Stimulated activated CD4-positive, alpha-beta T cell treated with anti-CD3 and anti-CD28 coated beads, Interleukin-2, amount 100 ng/mL, for 4 hours (primary cell): ENCODE measurements at places on chromosomes 4 and X.
A peak's percentile ranks its signal among the peaks of the same experiment; 100 is the strongest.

GRCh38 chrX:29947225-29947624 lies 268.1 kb upstream of the MAGEB2 start:
- DNase-seq = no peak

DNA sequence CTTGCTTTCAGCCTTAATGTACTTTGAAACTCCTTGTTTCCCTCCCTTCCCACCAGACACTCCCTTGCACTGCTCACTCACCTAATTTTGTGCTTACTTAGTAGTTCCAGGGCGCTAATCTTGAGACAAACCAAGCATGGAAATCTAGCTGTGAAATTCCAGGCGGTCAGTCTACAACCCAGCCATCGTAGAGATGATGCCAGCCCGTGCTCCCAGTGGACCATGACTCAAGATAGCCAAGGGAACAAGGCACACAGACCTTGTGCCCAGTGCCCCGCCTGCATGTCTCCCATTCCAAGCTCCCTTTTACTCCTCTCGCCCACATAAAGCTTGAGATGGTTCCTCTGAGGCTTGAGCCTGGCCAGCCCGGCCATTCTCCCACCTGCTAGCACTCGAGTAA lies 11.1 kb downstream of the TREX2 start:
- DNase-seq = no peak

GRCh38 chr4:144710526-144710912 lies 64.6 kb downstream of the HHIP start:
- no peak for DNase-seq

- no peak for DNase-seq
Measured at GRCh38 chr4:96315815-96316214, 475.9 kb downstream of the PDHA2 start.

DNA sequence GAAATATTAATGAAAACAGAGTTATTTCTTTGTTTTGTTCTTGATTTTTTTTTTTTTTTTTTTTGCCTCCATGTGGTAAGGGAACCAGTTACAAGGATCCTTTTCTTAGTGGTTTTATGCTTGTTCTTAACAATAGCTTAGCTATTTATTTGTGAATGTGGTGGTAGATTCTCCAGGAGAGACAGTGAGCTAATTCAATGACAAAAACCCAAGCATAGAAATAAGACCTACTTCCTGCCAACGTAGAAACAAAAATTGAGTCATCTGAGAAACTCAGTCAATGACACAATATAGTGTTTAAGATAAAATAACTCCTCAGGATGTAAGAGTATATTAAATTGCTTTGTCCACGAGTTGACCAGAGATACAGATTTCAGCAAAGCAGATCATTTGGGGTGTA lies 863.8 kb upstream of the PABPC4L start:
- no peak for DNase-seq

DNA sequence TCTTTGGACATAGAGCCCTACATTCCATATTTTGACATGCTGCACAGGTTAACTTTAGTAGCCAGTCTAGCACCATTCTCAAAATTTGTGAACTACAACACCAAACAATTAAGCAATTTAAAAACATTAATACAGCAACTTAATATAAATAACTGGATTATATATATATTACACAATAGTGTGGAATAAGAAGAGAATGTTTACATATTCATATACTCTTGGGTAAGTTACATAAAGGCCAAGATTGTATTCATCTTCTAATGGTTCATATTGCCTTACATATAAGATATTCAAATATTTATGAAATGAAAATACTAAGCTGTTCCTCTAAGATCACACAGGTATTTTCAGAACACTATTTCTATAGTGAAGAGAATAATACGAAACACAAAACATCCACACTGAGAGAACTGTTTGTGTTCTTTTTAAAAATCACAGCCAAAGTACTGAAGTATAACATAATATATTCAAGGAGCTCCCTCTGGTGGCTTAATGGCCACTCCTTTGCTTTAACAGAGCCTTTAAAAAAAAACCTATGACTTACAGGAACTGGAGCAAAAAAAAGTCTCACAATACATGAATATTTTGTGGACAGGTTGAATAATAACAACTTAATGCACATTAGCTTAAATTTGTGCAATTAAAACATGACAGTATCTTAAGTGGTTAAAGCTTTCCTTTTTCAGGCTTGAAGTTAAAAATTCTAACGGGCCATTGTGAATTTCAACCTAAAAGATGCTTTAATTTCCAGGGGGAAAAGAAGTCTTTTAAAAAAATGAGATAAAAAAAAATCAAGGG lies 46.2 kb downstream of the NEK1 start:
- peak; percentile 7 for DNase-seq

- DNase-seq = peak; percentile 48
Measured at GRCh38 chr4:183840311-183840710, 64.8 kb upstream of the STOX2 start.
